ENCODE measurements at places on chromosomes 12 and 14.

DNA sequence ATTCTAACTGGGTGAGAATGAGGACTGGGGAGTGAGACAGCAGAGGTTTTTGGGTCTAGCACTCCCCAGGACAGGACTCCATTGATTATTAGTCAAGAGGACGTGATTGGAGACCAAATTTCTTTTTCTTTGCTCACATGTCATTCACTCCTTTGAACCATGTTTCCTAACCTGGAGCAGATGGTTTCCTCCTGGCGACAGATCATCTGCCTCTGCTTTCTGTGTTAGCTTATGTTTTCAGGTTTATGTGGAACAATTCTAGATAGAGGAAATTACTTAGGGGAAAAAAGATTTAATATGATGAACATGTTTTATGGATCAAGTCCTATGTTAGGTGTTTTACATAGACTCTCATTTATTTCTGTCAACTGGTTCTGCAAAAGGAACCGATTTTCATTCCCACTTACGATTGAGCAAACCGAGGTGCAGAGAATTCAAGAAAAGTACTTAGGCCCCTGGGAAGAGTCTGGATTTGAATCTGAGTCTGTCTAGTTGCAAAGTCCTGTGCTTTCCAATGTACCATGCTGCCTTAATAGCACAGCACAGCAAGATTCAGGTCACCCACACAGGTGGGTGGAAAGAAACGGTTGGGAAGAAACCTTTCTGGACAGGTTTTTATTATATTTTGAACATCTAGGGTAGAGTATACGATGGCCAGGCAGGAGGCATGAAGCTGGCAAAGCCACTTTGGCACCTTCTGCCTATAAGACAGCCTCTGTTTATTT, 30.8 kb downstream of the SMOC1 start:
- no peak for DNase-seq

DNA sequence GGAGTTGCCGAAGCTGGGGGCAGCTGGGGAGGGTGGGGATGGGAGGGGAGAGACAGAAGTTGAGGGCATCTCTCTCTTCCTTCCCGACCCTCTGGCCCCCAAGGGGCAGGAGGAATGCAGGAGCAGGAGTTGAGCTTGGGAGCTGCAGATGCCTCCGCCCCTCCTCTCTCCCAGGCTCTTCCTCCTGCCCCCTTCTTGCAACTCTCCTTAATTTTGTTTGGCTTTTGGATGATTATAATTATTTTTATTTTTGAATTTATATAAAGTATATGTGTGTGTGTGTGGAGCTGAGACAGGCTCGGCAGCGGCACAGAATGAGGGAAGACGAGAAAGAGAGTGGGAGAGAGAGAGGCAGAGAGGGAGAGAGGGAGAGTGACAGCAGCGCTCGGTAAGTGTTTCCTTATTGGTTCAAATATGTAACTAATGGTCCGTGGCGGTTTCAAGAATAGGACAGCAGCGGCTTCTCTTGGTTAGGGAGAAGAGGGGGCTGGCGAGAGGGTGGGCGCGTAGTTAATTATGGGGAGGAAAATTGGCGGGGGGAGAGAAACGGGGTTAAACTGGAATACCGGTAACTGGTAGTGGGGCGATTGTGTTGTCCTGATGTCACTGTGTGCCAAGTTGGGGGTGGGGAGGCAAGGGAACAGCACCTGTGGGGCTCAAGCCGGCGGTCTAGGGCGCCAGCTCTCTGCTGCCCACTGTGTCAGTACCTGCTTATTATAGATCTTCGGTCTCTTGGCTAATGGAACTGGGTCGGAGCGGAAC, 8.4 kb downstream of the HOXC8 start:
- no peak for DNase-seq

DNA sequence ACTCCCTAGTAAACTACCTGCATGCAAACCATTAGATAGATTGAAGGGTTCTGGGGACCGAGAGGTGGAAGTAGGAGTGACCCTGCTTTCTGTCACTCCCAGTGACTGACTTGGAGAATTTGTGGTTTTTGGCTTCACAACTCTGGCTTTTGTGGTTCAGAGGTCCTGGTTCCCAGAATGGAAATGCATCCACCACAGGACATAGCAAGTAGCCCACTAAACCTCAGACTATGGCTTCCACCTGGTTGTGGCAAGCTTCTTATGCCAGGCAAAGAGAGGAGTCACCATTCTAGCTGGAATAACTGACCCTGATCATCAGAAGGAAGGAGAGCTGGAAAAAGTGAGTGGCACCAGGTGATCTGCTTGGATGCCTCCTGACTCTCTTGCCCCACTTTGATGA, 162.4 kb upstream of the TMEM260 start:
- DNase-seq: no peak

DNA sequence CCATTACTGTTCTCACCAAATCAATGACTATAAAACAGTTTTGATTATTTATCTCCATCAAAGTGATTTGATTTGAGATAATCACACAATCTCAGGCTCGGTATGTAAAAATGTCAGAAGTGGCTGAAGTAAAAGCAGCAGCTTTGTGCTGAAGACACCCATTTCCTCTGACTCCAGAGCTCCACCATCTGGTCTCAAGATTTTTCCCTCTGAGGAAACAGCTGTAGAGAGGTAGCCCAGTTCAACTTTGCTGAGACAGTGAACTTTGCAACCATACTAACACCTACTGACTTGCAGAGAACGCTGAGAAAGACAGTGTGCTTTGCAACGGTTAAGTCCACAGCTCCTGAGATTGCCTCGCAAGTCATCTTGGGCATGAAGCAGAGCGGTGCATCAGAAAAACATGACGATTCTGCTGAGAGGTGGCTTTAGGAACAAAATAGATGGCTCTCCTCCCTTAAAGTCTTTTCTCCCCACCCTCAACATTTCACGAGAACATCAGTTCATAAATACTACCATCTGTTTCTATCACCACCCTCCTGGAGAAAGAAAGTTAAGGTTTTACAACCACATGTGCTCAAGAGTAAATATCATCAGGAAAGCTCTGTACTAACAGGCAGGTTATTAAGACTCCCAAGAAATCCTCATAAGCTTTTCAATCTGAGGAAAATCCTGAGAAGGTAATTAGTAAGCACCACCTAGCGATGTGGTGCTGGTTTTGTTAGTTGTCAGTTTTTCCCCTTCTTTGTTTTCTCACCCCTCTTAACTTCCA, 34.8 kb downstream of the HIGD1C start:
- DNase-seq: no peak

DNA sequence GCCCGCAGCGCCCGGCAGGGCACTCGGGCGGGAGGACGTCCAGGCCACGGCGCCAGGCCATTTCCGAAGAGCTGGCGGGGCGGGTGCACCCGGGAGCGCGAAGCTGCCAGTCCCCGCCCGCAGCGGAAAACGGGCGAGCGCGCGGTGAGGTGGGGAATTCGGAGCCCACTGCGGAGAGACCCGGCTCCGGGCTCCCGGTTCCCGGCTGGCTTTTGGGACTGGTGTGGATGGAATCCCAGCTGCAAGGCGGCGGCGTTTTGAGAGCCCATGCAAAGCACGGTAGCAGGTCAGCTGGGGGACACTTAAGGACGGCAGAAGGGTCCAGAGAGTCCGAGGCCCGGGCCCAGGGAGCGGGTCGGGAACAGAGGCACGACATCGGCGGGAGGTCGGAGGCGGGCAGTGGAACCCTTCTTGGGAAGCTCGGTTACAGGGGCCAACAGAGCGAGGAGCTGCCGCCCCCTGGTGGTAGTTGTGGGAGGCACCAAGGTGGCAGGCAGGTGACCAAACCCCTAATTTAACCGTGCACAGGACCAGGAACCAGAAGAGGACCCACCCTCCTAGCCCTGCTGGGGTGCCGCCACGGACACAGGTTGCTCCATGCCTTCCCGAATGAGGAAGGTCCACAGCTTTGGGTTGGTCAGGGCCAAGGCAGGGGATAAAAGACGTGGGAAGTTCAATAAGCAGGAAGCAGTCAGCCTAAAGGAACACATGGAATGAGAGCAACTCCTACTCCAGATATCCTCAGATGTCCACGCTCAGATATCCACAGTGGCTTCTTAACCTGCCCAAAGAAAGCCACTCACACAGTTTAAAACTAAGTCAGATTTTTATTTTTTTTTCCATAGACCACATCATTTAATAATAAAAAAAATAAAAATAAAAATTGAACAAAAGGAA, 685 bp upstream of the CDH24 start:
- peak; percentile 87 for DNase-seq

GRCh38 chr12:66665435-66665985, 13.4 kb downstream of the GRIP1 start:
- no peak for DNase-seq

DNA sequence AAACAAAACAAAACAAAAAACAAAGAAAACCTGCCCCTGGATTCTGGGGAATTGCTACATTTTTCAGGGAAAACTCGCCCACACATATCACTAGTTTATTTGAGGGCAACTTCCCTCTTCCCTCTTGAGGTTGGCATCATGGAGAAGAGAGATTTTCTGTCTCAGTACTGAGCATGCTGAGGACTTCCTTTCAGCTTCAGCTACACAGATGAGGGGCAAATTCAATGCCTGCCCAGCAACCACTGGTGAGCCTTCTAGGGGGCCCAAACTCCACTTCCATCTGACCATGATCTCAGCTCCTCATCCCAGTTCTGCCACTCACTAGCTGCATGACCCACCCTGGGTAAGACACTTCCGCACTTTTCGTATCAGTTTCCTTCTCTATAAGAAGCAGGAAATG, 63.1 kb upstream of the SCN8A start:
- DNase-seq: no peak

GRCh38 chr12:28286352-28286751, 96.1 kb downstream of the CCDC91 start:
- no peak for DNase-seq

- DNase-seq: peak; percentile 49
Measured at GRCh38 chr12:110280392-110280778, 662 bp upstream of the ATP2A2 start.

DNA sequence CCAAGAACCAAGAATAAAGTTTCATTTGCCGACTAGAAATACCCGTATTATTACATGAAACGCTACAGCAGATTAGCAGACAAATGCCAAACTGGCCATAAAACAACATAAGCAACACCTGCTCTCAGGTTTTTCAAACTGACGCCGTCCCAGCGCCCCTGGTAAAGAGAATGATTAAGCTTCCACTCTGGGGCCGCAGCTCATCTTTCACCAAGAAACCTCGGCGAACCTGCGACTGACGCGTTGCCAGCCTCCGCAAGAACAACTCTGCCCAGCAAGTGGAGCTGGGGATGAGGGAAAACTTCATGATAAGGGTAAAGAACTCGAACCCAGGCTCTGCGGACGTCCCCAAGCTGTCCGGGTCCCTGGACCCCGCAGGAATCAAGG, 530 bp downstream of the ARL1 start:
- no peak for DNase-seq

- DNase-seq: no peak
Measured at GRCh38 chr12:75236206-75236605, 26.6 kb upstream of the KCNC2 start.

GRCh38 chr12:27711317-27711682, 668 bp downstream of the MRPS35 start:
- no peak for DNase-seq

- no peak for DNase-seq
Measured at GRCh38 chr14:100741966-100742365, 15.3 kb downstream of the DLK1 start.

DNA sequence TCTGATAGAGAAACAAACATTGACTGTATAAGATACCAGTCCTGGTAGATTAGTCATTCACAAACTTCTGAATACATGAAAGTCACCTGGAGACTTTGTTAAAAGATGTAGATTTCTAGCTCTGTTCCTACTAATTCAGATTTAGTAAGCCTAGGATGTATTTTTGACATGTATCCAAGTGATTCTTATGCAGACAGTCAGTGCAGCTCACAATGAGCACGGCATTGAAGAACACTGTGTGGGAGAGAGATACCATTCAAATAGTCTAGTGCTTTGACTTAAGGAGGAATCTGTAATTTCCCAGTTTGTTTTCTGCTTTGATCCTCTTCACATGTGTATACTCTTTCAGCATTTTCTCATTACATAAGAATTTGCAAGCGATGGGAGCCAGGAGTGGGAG, 68.7 kb upstream of the STXBP6 start:
- DNase-seq: no peak

- no peak for DNase-seq
Measured at GRCh38 chr12:93107514-93108312, 178.6 kb upstream of the EEA1 start.

GRCh38 chr12:63905544-63905943, 61.0 kb downstream of the SRGAP1 start:
- DNase-seq: no peak

DNA sequence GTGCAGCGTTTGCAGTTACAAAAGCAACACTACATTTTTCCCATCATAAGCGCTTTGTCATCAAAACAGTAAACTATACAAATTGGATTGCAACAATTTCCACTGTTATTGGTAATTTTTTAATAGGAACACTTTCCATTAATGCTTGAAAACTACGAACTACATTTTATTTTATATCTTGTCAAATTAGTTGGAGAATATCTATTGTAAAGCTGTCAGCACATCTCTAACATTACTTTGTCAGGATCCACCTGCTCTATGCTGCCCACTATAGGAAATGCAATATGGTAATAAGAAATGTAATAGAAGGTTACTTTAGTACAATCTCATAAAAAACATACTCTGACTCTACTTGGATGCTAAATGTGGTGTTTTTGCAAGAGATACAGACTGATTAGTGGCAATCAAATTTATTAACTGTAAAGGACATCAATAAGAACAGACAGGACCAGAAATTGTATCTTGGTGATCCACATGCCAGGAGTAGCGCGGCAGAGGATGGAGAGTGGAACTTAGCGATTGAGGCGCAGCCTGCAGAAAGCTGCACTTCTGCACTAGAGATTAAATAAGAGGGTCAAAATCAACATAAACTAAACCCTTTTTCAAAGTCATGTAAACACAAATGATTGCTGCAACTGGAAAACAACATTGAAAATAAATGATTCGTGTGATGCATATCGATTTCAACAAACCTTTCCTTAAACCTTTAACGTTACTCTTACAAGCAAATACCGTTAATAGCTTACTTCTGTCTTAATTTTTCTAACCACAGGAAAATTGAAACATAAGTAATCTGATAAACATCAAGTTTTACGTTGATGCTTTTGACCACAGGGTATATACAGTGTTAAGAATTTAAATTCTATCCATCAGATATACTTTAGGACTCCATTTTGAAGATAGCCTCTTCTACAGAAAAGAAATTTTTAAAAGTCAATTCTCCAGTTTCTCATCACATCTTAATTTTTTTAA, 3.6 kb upstream of the ARID2 start:
- no peak for DNase-seq

GRCh38 chr12:75782069-75782581, 249.5 kb downstream of the PHLDA1 start:
- no peak for DNase-seq

GRCh38 chr14:103849151-103849886, 1.9 kb upstream of the PPP1R13B start:
- no peak for DNase-seq

- DNase-seq: no peak
Measured at GRCh38 chr12:33752854-33753253, 269.4 kb upstream of the ALG10 start.

GRCh38 chr12:79250960-79251755, 386.6 kb downstream of the SYT1 start:
- DNase-seq: no peak

- no peak for DNase-seq
Measured at GRCh38 chr12:2481951-2482350, 312.8 kb upstream of the FKBP4 start.

- DNase-seq: no peak
Measured at GRCh38 chr12:90064852-90065801, 356.5 kb upstream of the ATP2B1 start.

- DNase-seq: no peak
Measured at GRCh38 chr14:74035556-74035955, 16.4 kb downstream of the BBOF1 start.

All from T-helper 9 cell (primary cell).